ENCODE measurements at places on chromosomes 1 and 21. TPM values are rescaled to one million over a fixed set of nuclear protein-coding genes. Genes with fewer than 3 reads are reported as not detected.

Gene SLC37A1
- 3.8 TPM for total RNA-seq

Gene F5
- total RNA-seq = 144 TPM

Gene OR2T1
- not detected for total RNA-seq

Gene PODN
- total RNA-seq = not detected

Gene PRKCZ
- total RNA-seq = 12.2 TPM

Gene PTPN7
- total RNA-seq = 281 TPM

GRCh38 chr1:181122222-181122621 is 33.7 kb downstream of the IER5 start:
- ATAC-seq = no peak

DNA sequence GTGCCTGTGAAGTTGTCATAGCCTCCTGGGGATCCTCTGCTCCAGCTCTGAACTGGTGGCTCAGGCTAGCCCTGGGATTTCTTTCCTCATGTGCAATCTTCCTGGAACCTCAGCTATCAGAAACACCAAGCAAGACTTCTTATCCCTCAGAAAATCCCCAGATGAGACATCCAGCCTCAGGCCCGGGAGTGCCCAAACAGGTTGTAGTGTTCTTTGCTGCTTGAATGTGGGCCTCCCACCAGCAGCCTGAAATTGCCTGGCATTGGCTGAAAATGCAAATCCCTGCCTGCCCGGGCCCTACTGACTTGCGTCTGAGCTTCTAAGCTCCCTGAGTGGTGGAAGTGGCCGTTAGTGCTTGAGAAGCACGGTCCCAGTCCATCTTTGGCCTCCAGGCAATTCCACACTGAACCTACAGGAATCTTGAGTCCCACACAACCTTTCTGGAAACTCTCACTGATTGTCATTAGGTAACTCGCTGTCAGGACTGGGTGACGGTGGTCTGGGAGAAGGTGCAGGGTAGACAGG is 146.8 kb downstream of the ZBTB18 start:
- ATAC-seq = no peak

- ATAC-seq = no peak
Measured at GRCh38 chr1:69377507-69377906, 190.2 kb upstream of the LRRC7 start.

GRCh38 chr1:183575606-183576005 is 14.7 kb downstream of the NCF2 start:
- no peak for ATAC-seq

- no peak for ATAC-seq
Measured at GRCh38 chr1:55735106-55735505, 519.9 kb upstream of the USP24 start.

DNA sequence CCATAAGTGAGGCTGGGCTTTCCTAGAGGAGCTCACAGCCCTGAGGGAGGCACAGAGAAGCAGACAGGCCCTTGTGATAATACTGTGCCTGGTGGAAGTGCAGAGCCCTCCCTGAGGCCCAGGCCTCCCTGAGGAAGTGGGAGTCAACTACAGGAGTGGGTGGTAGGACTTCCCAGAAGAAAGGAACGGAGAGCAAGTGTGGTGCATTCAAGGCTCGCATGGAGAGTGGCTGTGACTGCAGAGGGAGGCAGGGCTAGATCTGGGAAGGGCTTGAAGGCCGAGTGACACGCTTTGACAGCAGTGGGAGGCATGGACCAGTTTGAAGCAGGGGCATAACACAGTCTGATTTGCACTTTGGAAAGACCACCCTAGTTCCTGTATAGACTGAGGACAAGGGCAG is 37.3 kb downstream of the AZIN2 start:
- ATAC-seq = no peak

- no peak for ATAC-seq
Measured at GRCh38 chr1:32869923-32870614, 643 bp downstream of the FNDC5 start.

DNA sequence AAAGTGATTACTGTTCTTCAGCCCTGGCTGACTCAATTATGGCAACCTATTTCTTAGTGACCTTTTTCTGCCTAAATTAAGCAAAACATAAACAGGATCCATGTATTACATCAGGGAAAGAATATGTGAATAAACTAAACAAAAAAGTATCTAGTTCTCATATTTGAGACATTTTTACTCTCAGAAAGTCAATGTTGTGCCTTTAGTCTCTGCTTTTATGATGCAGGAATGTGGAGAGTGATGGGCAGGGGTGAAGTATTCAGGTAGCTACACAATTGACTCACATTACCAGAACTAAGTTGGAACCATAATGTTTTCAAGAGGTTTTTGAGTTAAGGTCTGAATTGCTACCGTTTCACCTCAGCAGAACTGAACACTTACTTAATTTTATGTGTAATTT is 462.7 kb upstream of the CXADR start:
- ATAC-seq = no peak

DNA sequence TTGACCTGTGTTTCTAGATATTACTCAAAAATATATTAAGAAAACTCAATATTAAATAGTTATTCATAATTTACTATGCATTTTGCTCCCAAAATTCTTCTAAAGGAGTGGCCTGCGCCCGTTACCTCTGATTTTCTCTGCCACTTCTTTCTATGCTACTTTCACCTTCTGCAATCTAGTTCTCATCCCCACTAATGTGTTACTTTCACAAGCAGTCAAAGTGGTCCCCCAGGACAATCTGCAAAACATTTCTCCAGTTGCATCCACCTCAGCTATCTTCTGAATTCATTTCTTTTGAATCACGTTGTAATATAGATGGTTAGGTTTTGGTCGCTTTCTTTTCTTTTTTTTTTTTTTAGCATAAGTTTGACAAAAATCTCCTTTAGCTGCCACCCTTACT is 13.4 kb downstream of the INSL5 start:
- ATAC-seq = no peak

DNA sequence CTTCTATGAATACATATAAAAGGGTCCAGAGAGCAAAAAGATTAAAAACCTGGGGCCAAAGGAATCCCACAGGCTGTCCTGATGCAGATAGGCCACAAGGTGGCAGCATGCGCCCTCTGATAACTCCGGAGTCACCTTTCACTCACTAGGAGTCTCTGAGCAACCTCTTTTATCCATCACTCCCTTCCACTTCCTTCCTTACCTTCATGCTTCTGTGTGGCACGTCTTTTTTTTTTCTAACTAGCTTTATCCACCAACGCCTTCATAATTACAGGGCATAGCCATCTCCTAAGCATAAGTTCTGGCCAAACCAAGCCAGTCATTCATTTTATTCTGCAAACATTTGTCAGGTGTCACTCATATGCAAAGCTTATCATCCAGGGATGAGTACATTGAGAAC is 3.9 kb upstream of the PGLYRP4 start:
- ATAC-seq = peak; percentile 65
